ENCODE measurements at places on chromosomes 7 and 10.

- no peak for DNase-seq
Measured at GRCh38 chr10:97307866-97308780, 10.9 kb upstream of the FRAT1 start.

DNA sequence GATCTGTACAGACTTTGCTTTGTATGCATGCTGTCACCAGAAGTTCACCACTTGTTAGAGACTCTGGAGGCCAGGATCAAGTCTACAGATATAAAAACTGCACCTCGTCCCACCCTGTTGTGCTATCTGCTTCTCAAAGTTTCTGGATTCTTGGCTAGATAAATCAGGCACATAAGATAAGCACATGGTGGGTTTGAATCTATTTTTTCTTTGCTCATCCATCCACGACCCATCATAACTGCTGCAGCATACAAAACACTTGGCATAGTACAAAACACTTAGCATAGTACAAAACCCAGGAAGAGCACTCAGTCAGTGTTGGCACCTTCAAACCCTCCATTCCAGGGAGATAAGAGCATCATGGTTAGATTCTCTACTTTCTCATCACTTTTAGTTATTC, 42.4 kb upstream of the ANKRD1 start:
- DNase-seq = no peak

- DNase-seq = no peak
Measured at GRCh38 chr10:129799942-129800341, 164.1 kb downstream of the EBF3 start.

- no peak for DNase-seq
Measured at GRCh38 chr7:46559194-46559832, 638.2 kb upstream of the IGFBP3 start.

DNA sequence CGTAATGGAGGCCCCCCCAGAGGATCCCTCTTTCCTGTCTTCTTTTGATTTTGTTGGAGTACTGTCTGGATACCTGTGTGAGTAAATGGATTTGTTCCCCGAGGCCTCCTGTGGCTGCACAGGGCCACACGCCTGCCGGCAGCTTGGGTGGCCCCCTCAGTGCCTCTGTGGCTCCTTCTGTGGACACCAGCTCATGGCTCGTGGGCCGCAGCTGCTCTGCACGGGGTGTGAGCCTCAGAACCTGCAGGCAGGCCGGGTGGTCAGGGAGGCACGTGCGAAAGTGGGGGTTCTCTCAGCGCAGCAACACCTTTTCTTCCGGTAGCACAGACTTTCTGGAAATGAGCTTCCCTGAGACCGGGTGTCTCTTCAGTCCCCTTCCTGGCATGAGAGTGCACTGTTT, 70.3 kb downstream of the WDR37 start:
- DNase-seq = no peak

- no peak for DNase-seq
Measured at GRCh38 chr10:122990278-122990677, 10.1 kb downstream of the PSTK start.

DNA sequence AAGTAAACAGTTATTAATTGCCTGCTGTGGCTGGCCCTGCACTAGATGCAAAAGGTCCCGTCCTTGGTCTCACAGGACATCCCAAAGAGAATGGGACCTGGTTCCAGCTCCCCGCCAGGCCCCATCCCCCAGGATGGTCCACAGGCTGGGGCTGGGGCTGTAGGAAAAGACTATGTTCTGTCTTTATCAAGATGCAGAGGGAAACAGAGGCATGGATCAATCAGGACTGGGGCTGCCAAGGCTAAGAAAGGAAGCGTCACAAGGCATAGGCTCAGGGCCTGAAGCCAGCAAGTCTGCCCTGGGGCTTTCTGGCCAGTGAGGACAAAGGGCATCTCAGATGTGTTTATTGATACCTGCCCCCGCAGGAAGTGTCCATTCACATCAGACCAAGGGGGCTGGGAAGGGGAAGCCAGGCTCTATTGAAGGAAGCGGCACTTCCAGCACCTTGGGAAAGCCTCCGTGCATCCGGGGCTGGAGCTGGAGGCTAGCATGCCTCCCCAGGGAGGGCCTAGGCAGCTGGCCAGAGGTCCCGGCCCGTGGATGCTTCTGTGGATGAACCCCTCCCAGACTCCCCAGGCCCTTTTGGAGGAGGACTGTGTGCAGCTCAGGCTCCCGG, 5.8 kb downstream of the VSIR start:
- DNase-seq = peak; percentile 26

- no peak for DNase-seq
Measured at GRCh38 chr10:1061930-1062774, 6.0 kb downstream of the WDR37 start.

DNA sequence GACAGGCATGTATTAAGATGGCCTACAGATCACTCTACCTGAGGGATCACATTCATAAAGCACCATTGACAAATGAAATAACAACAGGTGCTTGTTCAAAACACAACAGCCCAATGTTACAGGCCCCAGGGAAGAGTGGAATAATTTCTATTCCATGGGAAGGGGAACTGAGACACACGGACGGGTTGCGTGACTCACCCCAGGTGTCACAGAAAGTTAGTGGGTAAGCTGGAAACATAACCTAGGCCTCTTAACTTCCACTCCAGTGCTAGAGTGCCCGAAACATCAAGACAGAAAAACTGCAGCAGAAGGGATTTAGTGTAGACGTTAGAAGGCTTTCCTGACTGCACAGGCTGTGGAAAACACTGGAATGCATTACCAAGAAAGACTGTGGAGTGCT, 48.3 kb downstream of the SLC37A3 start:
- DNase-seq = no peak

DNA sequence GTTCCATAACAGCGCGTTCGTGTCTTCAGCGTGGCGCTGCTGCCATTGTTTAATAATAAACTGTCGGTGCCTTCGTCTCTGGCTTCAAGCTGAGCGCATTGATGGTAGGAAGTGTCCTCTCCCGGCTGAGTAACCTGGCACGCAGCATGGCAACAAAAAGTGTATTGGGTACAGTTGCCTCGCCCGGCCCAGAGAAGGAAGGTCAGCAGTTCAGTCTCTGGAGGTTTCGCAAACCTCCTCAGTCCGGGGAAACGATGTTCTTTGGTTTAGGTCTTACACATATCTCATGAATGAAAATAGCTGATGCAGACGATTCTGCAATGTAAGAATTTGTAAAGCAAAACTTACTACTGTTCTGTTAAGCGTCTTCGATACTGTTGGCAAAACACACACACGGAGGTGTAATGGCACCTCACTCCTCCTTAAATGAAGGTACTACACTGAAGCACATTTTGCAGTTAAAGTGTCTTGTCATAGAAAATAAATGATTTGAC, 739 bp upstream of the CCDC186 start:
- DNase-seq = no peak

GRCh38 chr7:151585744-151586393, 66.2 kb upstream of the RHEB start:
- no peak for DNase-seq
